ENCODE measurements at places on chromosomes 6 and 20.

- DNase-seq, result no peak
These were observed 1038.4 kb downstream of the EPHA7 start for GRCh38 chr6:92380803-92381601.

- DNase-seq, result no peak
These were observed 10.2 kb downstream of the SPAG4 start for GRCh38 chr20:35625584-35626385.

GRCh38 chr20:40689943-40690835 is 1.2 kb upstream of the MAFB start:
- peak; percentile 10 for DNase-seq

- DNase-seq, result no peak
These were observed 575 bp upstream of the CNR1 start for GRCh38 chr6:88166493-88167351.

DNA sequence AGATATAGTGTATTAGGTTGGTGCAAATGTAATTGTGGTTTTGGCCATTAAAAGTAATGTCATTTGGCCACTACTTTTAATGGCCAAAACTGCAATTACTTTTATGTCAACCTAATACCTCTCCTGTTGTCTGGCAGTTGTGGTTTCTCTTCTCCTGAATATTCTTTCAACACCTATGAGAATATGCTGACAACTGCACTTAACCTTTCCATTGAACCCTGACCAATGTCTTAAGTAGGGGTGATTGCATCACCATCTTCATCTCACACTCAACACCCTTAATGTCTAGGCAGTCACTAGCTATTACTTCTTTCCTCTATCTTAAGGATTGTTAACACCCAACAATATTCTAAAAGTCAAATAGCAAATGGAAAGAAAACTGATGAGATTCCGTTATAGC is 200.5 kb upstream of the HSF2 start:
- no peak for DNase-seq

GRCh38 chr6:90604546-90604945 is 17.7 kb upstream of the MAP3K7 start:
- DNase-seq, result no peak
